ENCODE measurements at places on chromosomes 5 and 9.

- peak; percentile 12 for DNase-seq
These were observed 2.6 kb downstream of the RNF44 start for GRCh38 chr5:176534640-176535039.

- peak; percentile 53 for DNase-seq
These were observed 73.3 kb downstream of the INSYN2B start for GRCh38 chr5:169906745-169907649.

DNA sequence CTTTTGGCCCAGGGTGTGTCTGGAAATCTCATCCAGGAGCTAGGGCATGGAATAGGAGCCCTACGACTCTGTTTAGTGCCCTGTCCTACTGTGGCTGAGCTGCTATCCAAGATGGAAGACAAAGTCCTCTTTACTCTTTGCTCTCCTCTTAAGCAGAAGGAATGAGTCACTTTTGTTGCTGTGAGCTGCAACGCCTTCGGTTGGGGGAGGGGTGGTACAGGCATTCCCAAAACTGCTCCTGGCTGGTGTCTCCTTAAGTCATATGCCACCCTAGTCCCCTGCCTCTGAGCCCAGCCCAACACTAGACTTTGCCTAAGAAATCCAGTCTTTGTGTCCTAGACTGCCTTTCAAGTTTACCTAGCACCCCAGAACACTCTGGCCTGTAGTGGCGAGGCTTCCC is 99.9 kb downstream of the PRR16 start:
- no peak for DNase-seq

- no peak for DNase-seq
These were observed 23.1 kb upstream of the FOXD1 start for GRCh38 chr5:73471654-73472053.

GRCh38 chr9:91274949-91275492 is 86.7 kb downstream of the AUH start:
- no peak for DNase-seq

Data from AG08396 (cell line).